Activated CD4-positive, alpha-beta T cell treated with anti-CD3 and anti-CD28 coated beads, Interleukin-2, Interleukin-6, amounts not matched to agents 100 ng/mL and 50 ng/mL, durations not matched to agents 16 hours and 8 hours (primary cell): ENCODE measurements at places on chromosomes 7 and 10.

GRCh38 chr7:30142710-30143109 is 7.9 kb downstream of the MTURN start:
- no peak for DNase-seq

GRCh38 chr7:130275826-130276297 is 9.2 kb downstream of the CPA2 start:
- DNase-seq = no peak

GRCh38 chr10:124992462-124993344 is 50.8 kb downstream of the ZRANB1 start:
- peak; percentile 53 for DNase-seq

DNA sequence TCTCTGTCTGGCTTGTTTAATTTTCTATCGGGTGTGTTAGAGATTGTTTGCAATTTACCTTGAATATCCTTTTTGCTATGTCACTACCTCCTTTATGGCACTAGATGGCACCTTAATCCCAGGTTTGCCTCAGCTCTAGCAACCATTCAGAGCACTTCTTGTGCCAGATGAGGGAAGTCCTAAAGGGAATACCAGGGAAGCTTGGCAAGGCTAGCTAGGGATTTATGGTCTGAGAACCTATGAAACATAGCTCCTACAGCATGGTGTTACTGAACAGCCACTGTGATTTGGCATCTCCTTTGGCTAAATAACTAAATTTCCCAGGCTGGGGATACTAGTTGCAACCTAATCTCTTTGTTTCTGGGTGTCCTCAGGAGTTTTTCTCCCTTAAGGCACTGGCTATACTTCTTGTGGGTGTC is 69.0 kb upstream of the VOPP1 start:
- DNase-seq = peak; percentile 62

DNA sequence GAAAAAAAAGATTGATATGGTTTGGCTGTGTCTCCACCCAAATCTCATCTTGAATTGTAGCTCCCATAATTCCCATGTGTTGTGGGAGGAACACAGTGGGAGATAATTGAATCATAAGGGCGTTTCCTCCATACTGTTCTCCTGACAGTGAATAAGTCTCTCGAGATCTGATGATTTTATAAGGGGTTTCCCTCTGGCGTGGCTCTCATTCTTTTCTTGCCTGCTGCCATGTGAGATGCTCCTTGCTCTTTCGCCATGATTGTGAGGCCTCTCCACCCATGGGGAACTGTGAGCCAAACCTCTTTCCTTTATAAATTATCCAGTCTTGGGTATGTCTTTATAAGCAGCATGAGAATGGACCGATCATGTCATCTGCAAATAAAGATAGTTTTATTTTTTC is 29.4 kb upstream of the MAP3K8 start:
- DNase-seq = no peak

GRCh38 chr10:88958721-88959120 is 6.1 kb upstream of the ACTA2 start:
- no peak for DNase-seq

DNA sequence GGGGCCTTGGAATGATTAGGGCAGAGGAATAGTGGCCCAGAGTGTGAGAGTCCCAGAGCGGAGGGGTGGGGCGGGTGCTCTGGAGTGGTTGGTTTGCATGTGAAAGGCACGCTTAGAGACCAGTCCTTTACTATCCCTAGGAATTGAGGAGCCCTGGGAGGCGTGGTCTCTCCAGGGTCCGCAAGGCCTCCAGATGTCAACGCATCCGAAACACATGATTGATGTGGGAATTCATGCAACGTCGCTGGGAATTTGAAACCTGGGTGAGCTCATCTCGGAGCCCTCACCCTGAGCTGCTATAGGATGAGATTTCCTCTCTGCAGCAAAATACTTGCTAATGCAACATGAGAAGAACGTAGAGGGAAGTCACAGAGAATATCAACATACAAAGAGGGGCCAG is 51.2 kb downstream of the NPTX2 start:
- no peak for DNase-seq

GRCh38 chr7:27593226-27593625 is 69.5 kb downstream of the HIBADH start:
- DNase-seq = no peak

- DNase-seq = peak; percentile 30
These were observed 4.7 kb downstream of the TMEM236 start for GRCh38 chr10:17756557-17757217.

GRCh38 chr10:77383861-77384553 is 253.6 kb downstream of the KCNMA1 start:
- no peak for DNase-seq

- no peak for DNase-seq
These were observed 81.4 kb downstream of the ABLIM1 start for GRCh38 chr10:114576716-114577115.

- DNase-seq = no peak
These were observed 57.0 kb upstream of the NMT2 start for GRCh38 chr10:15225511-15225910.

DNA sequence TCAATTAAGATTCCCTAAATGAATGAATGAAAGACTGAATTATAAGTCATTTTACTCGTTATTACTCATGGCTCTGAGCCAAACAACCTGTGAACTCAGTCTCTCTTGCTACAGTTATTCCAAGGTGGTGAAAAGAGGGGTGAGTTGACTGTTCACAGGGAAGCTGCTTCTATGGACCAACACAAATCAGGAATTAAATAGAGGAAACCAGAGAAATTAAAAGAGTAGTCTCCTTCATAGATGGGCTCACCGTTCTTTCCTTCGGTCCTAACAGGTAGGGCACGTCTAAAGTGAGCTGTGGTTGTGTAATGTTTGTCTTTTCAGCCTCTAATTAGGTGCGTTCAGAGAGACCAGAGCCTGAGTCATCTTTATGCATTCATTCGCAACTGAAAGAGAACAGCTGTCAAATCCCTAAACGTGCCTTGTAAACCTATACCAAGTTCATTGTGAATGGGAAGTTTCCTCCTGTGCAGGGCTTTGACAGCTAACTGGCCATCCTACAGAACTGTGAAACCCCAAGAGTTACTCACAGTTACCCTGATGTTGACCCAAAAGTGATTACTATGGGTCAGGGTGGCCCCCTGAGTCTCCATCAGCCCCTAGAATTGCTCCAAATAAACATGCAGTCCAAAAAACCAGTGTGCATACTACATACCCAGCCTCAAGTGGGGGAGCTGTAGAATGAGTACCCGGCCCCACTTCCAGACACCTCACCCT is 18.2 kb upstream of the C10orf53 start:
- DNase-seq = no peak

- no peak for DNase-seq
These were observed 310.1 kb downstream of the WDR37 start for GRCh38 chr10:1366322-1366691.

- DNase-seq = no peak
These were observed 76.0 kb upstream of the DNAAF5 start for GRCh38 chr7:650339-651031.

DNA sequence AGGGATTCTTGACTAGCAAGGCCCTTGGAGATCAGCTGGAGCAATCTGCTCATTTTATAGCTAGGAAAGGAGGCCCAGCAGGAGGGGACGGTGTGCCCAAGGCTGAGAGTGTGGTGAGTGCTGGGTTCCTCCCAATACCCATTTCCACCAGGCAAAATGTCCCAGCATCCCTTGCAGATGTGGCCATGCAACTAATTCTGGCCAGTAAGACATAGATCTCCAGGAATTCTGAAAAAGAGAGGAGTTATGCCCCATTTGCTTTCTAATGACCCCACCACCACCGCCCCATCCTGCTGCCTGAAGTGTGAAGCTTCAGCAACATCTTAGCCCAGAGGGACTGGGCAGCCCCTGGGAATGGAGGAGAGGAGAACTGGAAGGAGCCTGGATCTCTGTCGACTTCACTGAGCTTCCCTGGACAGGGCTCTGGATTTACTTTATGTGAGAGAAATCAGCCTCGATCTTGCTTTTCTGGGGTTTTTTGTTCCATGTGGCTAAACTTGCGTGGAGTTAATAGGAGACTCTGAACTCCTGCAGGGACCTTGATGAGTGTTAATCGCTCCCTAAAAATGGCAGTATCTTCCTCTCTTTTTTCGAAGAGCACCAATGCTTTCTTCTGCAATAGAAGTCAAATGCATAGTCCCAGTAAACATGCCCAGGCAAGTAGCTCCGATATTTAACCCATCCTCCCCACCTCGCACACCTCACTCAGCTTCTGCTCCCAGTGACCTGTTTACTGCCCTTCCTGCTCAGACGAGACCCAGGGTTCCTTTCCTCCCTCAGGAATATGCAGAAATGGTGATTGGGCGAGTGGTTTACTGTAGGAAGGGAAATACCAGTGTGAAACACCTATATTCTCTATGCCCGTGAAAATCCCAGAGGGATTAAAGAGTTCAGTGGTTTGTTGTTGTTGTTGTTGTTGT is 127.5 kb upstream of the GPR26 start:
- no peak for DNase-seq

DNA sequence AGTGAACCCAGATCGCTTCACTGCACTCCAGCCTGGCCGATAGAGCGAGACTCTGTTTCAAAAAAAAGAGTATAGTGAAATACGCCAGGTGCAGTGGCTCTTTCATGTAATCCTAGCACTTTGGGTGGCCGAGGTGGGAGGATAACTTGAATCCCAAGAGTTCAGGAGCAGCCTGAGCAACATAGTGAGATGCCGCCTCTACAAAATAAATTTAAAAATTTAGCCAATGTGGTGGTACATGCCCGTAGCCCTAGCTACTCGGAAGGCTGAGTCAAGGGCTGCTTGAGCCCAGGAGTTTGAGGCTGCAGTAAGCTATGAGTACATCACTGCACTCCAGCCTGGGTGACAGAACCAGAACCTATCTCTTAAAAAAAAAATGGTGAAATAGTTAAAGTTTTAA is 27.9 kb downstream of the TMEM60 start:
- no peak for DNase-seq

GRCh38 chr7:16914771-16915170 is 33.0 kb upstream of the AGR3 start:
- no peak for DNase-seq

DNA sequence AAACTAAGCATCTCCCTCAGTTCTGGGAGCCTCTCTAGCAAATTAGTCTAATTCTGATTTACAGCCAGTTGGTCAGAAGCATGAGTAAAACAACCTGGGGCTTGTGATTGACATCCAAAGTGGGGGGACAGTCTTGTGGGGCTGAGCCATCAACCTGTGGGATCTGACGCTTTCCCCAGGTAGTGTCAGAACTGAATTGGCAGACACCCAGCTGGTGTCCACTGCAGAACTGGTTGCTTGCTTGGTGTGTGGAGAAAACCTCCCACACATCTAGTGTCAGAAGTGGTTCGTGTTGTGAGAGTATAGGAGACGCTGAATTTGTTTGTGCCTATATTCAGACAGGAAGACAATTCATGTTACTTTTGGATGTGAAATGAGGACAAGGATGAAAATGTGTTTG is 92.2 kb upstream of the PDCD4 start:
- DNase-seq = no peak

- DNase-seq = no peak
These were observed 916 bp upstream of the EEPD1 start for GRCh38 chr7:36151921-36152755.

DNA sequence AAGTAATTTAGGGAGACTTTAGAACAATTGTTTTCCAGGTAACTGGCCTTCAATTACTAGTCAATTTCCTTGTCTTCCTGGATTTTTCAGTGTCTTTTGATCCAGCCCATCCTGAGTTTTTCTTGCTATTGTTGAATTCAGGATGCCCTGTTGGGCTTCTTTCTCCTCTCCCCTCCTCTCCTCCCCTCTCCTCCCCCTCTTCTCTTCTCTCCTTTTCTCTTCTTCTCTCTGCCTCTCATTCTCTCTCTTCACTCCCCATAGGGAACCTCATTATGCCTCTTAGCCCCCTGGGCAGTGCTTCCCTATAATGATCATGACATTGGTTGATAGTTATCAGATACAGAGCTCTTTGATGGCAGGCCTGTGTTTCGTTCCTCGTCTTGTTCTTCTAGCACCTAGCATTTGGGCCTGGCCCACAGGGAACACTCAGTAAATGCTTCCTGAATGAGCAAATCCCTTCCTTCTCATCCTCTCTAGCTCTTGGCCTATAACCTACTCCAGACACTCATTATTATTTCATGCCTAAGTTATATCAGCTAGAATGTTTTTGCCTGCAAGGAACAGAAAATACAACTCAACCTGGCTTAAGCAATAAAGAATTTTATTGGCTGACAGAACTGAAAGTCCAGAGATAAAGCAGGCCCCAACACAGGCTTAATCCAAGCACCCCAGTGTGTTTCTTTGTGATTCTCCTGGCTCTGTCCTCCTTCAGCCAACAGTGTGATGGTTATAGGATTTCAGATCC is 56.8 kb downstream of the CACNB2 start:
- no peak for DNase-seq

GRCh38 chr7:112882511-112882910 is 92.3 kb upstream of the TMEM168 start:
- no peak for DNase-seq

- no peak for DNase-seq
These were observed 36.5 kb downstream of the IL15RA start for GRCh38 chr10:5940807-5941218.

DNA sequence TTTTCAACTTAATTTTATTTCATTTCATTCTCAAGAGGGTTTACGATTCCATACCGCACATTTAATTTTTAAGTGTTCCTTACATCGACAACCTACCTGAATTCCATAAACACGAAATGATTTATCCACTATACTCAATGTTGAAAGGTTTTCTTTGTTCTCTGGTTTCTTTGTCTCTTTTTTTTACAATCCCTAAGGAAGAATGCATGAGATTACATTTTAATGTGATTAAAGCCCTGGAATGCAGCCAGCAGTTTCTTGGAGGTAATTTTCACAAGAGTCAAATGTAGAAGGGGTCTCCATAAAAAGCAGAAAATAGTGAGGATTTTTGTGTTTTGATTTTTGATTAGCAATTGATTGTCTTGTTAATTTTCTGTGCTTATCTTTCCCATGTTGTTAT is 59.2 kb upstream of the ADCY1 start:
- DNase-seq = no peak

GRCh38 chr10:73218431-73219191 is 28.4 kb downstream of the DNAJC9 start:
- no peak for DNase-seq

GRCh38 chr10:91022924-91023699 is 102.2 kb upstream of the ANKRD1 start:
- DNase-seq = no peak

- DNase-seq = peak; percentile 77
These were observed 54.6 kb upstream of the MKI67 start for GRCh38 chr10:128180843-128181242.

DNA sequence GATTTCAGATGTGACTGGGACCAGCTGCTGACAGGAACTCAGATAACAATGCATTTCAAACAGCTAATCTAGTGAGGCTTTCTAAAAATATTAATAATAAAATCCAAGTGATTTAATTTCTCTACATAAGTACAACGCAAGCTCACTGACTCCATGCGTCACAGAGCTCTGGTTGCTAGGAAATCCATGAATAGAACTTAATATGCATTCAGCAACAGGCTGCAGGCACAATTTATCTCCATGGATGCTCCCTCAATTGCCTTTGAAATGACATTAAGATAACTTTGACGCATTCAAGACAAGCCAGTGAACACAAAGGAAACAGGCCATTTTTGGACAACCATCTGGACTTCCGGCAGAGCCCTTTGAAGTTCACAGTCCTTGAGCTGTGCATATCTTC is 118.7 kb upstream of the COL1A2 start:
- DNase-seq = no peak
